Large intestine (tissue), 12 donors: ENCODE measurements at places on chromosomes 1 and 21. TPM values are rescaled to one million over a fixed set of nuclear protein-coding genes. Genes with fewer than 3 reads are reported as not detected.
A peak's percentile ranks its signal among the peaks of the same experiment; 100 is the strongest.

GRCh38 chr1:59332983-59333382, 36.1 kb downstream of the FGGY start:
- no peak for DNase-seq

DNA sequence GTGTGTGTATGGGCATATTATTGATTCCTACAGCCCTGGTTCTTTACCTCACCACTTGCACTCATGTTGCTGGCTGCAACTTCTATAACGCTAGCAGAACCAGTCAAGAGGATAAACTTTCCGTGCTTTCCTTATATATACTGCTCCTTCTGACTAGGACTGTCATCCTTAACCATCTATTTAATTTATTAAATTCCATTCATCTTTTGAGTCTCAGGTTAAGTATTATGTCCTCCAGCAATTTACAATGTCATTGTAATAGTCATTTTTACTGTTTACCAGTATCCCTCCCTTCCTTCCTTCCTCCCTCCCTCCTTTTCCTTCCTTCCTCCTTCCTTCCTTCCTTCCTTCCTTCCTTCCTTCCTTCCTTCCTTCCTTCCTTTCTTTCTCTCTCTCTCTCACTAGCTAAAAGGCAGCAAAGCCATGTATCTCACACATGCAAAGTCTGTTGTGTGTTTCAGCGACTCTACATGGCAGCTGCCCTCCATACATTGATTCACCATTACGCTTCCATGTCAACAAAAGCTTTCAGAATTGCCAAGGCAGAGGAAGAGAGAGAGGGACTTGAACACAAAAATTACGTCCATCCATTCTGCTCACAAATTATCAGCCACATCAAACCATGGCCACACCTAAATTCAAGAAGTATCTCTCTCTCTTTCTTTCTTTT, 73.8 kb downstream of the ZNF326 start:
- DNase-seq: no peak

GRCh38 chr1:156590326-156591180, 1.0 kb upstream of the NAXE start:
- DNase-seq: no peak

GRCh38 chr1:223748405-223748772, 36.0 kb downstream of the CAPN2 start:
- DNase-seq: no peak

DNA sequence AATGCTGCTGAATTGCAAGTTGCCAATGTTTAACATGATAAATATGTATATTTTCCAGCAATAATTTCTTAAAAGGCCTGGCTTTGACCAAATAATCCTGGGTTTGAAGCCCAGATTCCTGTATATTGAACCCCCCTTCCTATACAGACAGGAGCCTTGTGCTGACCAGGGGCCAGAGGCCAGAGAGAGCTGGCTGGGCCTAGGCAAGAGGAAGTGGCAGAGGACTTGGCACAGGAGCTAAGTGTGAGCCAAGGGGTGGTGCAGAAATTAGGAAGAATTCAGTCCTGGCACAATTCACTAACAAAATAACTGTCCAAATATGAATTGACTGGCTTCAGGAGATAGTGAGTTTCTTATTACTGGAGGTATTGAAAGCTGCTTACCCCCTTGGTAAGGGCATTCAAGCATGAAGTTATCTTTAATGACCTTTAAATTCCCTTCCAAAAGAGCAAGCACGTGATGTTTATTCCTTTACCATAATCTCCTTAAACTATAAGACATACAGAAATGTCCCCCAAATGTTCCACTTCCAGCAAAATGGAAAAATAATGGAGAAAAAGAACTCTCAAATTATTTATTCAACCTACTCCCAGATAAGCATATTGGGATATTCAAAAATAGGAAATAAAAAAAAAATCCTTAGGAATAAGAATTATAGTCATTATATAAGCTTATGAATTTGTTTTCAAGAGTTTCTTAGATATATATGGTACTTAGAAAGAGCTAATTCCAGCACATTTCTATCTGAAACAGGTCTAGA, 26.6 kb downstream of the NIBAN1 start:
- DNase-seq: no peak

DNA sequence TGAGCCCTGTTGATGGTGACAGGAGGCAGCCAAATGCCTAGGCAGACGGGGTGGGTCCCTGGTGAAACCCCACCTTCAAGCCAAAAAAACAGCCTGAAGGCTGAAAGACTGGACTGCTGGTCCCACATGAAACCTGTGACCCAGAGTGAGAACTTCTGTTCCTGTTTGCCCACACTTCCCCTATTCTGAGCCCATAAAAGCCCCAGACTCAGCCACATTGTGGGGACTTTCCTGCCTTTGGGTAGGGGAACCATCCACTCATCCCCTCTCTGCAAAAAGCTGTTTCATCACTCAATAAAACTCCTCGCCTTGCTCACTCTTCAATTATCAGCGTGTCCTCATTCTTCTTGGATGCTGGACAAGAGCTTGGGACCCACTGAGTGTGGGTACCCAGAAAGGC, 25.2 kb downstream of the HTR6 start:
- no peak for DNase-seq

DNA sequence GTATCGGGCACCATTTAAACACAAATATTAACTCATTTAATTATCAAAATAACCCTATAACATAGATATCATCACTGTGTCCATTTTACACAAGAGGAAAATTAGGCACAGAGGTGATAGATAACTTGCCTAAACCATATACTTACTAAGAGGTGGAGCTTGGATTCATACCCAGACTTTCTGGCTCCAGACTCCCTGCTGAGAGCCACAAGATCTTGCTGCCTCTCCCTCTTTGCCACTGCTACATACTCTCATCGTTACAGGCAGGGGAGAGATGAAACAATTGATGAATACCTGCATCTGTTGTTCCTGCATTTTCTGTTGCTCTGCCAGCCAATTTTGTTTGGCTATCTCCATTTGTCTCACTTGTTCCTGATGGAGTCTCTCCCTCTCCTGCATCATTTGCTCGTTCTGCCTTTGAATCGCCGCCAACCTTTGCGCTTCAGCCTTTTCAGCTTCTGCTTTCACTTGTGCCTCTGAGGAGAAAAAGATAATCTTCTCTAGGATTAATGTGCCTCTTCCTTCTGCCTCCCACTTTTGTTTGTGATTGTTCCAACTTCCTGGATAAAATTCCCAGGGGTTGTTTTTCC, 10.6 kb downstream of the GBP5 start:
- no peak for DNase-seq

GRCh38 chr1:31783846-31784245, 19.7 kb upstream of the ADGRB2 start:
- no peak for DNase-seq

GRCh38 chr1:38746941-38747600, 112.5 kb downstream of the RRAGC start:
- no peak for DNase-seq

DNA sequence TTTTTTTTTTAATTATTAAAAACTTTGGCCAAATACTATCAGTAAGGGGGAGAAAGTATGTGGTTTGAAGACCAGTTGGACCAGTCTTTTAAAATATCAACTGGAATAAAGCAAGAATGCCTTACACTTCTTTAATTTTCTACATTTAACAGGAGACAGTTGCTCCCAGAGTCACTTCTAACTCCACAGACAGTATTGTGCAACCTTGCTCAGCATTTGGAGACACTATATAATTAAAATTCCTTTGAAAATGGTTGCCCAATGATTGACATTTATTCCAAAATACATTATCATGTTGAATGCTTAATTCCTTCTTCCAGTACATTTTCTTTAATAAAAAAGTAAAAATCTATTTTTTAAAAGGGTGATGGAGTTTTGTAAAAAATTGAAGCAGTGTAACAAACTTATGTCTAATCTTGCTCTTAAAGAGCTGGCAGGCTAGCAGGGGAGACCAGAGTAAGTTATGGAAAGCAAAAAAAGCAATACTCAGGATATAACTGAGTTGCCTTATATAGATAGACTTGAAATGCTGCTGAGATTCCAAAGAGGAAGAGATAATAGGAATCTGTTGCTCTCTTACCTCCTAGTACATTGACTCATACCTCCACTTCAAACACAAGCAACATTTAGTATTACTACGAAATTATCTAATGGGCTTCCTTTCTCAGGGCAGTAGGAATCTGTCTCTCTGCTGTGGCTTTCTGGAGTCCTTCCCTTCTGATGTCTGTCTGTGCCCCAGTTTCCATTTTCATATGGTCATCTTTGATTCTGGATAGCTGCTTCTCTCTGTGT, 69.7 kb upstream of the RGL1 start:
- DNase-seq: no peak

DNA sequence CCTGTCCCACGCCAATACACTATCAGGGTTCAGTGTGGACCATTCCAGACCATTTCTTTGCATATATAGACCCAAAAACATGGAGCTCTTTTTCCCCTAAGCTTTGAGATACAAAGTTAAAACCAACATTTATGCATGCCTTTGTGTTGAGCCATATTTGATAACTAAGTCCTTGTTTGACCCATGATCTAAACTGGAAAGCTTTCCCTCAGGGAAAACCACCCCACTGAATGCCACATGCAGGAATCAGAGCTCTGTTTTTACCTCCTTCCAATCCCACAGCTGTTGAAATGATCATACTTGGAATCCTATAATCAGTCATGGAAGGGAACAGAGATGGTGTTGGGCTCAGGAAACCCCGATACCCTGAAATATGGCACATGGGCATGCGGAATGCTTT, 14.8 kb upstream of the SLC45A1 start:
- DNase-seq: no peak

DNA sequence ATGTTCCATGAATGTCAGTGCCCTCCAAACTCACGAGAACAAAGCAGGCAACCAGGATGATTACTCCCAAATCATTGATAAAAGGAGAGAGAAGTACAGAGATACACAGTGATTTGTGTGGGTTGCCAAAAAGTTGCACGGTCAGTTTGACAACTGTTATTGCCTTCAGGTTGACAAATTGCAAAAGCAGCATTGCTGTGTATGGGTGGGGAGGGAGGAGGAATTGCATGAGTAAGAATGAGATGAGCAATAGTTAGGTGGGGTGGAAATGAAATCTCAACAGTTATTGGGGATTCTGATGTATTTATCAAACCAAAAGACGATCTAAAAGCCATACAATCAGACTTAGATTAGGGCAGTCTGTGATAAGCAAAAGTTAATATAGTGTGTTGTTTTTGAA, 93.7 kb downstream of the NTMT2 start:
- no peak for DNase-seq

DNA sequence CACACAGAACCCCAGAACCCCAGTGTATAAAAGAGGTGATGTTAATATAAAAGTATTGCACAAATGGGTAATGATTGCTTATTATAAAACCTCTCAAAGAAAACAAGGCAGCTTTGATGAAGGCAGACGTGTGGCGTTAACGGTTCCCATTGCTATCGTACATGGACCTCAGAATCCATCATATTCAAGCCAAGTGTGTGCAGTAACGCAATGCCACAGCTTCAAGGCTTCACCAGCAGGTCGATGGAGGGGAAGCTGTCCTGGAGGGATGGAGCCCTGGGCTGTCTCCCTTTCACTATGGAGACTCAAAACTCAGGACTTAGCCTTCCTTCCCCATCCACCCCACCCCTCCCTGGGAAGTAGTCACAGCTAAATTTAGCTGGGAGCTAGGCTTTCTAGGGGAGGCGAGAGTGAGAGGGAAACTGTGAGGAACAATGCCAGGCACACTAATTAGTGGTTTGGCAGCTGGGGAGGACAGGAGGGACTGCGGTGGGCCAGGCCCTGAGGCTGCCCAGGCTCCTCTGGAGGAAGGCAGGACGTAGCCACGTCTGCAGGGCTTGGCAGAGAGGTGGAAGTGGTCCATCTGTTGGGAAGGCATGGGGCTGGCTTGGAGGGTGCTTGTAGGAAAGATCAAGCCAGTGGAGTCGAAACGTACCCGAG, 121.2 kb downstream of the HMGB4 start:
- no peak for DNase-seq

DNA sequence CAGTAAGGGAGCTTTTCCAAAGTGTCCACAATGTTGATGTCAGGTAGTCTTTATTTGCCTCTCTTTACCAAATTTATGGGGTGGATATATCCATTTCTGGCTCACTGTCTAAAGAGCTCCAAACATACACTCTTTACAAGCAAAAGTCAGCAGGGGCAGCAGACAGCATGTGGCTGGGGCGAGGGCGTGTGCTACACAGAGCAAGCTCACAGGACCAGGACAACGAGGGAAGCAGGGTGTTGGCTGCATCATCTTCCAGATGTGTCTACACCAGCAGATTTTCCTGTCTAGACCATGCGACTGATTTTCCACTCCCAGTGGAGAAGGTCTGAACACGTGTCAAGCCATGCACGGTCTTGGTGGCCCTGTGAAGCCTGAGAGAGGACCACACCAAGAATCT, 123.8 kb downstream of the TRABD2B start:
- peak; percentile 69 for DNase-seq

DNA sequence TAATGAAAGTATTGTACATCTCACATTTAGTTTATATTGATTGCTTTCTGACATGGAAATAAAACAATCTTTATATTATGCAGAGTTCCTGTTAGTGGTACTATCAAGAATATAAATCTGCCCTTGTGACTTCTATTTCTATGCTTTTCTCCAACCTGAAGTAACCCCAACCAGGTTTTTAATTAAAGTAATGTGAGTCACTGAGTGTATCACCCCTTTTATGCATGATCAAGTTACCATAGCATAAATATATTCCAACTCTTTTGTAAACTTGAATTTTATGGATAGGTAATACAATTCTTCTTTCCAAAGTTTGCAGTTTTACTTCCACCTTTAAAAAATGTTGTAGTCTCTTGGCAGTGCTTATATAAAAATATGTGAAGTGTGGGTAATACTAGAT, 532.3 kb downstream of the USP25 start:
- no peak for DNase-seq

DNA sequence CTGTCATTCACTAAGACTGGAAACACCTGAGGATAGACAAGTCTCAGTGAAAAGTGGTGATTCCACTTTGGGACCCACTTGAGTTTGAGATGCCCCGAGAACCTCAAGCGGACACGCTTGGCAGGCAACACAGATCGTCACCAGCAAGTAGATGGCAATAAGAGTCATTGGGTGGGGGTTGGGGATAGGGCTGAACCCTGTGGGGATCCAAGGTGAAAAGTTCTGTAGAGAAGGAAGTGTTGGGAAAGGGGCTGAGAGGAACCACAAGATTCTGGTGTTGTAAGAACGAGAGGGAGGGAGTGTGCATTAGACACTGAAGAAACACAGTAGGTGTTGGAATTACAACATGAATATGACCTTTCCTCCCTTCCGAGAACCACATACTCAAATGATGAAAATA, 45.4 kb upstream of the TDRD10 start:
- DNase-seq: no peak

The HORMAD1 gene
- polyA plus RNA-seq: 0.21 TPM

The PPM1J gene
- 0.52 TPM for polyA plus RNA-seq

The TSPAN1 gene
- polyA plus RNA-seq: 17.8 TPM

The AMY1B gene
- not detected for polyA plus RNA-seq

The KPRP gene
- not detected for polyA plus RNA-seq

The SYT11 gene
- polyA plus RNA-seq: 19.0 TPM

The CELA2A gene
- polyA plus RNA-seq: 0.18 TPM

The LIN28A gene
- polyA plus RNA-seq: 0.03 TPM

The INSRR gene
- 0.09 TPM for polyA plus RNA-seq

The PBX1 gene
- polyA plus RNA-seq: 60.8 TPM

The SPRR2E gene
- polyA plus RNA-seq: not detected

The HES2 gene
- 0.75 TPM for polyA plus RNA-seq
